ENCODE measurements at places on chromosomes 2 and 18. TPM values are rescaled to one million over a fixed set of nuclear protein-coding genes. Genes with fewer than 3 reads are reported as not detected.

DNA sequence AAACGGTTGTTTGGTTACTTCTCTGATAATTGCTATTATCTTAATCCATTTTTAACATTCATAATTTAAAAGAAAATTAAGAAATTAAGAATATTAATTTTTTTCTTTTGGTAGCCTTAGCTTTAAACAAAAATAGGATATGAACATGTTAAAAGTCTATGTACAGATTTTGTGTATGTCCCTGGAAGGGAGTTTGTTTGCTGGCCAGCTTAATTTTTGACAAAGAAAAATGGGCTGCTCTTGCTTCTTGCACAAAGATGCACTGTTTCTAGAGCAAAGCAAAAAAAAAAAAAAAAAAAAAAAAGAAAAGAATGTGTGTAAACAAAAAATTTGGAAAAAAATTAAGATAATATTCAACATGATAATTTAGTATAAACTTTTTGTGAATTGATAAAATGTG is 1.3 kb downstream of the RFTN2 start:
- DNase-seq = no peak

DNA sequence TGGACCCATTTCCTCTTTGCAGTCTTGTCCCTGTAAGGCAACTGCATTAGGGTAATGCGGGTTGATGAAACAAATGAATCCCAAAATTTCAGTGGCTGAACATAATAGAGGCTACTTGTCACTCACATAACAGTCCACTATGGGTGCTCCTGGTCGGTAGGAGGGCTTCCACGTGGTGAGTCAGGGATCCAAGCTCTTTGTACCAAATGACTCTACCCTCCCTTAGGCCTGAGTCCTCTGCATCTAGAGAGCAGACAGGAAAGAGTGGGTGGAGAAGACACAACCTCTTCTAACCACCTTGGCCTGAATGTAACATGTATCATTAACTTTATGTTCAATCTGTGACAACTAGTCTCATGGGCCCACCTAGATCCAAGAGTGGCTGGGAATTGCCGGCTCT is 86.2 kb upstream of the HAAO start:
- DNase-seq = no peak

DNA sequence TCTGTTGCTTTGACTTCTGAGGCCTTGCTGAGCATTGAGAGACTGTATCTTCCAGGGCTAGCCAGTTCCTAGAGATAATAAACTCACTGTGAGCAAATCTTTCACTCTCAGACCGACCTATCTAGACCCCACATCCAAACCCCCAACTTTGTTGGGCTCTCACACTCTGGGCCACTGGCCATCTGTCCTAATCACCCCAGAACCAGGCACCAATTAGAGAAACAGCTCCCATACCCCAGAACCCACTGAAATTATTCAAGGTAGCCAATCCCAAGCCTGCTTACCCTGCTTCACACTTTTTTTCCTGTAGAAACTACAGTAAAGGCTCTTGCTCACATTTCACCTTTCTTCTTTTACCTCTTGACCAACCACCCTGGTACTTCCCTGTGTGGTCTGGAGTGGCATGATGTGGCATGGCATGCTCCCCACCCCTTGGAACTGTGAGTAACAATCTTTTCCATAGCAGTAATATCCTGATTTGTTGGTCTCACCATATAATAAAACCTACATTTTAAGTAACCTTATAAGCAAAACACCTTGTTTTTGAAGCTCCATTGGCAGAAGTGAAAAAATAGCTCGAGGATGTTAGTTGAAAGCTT is 55.2 kb downstream of the ANKRD12 start:
- DNase-seq = no peak

GRCh38 chr2:128273469-128274081 is 45.1 kb downstream of the HS6ST1 start:
- peak; percentile 77 for DNase-seq

GRCh38 chr2:41869542-41870264 is 178.1 kb upstream of the PKDCC start:
- peak; percentile 76 for DNase-seq

DNA sequence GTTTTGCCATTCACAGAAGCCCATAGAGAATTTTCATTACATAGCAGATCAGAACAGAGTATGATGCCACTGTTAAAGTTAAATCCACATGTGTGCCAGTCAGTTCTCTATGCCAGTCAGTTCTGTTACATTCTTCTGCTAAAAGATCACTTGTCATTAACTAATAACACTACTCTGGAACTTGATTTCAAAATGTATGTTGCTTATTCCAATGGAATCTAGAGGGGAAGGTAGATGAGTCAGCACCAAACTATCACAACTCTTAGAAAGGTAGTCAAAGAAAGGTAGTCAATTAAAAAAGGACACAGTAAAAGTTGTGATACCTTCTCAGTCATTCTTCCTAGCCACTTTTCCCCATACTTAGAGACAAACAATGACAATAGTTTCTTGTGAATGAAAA is 1214.4 kb downstream of the LRP1B start:
- no peak for DNase-seq

DNA sequence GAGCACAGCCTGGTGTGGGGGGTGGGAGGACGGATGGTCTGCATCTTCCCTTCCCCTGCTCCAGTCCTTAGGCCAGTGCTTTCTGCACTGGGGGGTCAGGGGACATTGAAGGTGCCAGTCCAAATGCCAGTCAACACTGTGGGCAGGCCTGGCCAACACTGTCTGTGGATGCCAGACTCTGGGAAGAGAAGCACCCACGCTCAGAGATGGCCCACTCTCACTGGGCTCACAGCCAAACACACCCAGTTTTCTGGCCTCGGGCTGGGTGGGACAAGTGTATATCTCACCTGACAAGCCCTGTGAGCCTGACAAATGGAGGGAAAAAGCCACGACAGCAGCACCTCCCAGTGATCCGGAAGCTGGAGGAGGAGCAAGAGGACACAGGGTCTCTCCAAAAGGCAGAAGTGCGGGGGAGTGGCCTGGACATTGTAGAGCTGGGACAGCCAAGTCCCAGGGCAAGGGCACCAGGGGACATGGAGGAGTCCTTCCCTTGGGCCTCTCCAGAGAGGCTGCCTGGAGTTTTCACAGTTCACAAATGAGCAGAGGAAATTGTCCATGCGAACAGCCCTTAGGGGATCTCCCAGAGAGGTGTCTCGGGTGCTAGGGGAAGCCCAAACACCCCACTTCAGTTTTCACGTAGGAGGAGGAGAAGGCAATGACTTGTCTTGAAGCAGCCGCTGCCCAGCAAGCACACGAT is 79.3 kb downstream of the SDC1 start:
- no peak for DNase-seq

Gene RAD51AP2
- polyA plus RNA-seq = not detected

- DNase-seq = no peak
Observed at GRCh38 chr2:210528716-210529115, 27.7 kb upstream of the CPS1 start.

DNA sequence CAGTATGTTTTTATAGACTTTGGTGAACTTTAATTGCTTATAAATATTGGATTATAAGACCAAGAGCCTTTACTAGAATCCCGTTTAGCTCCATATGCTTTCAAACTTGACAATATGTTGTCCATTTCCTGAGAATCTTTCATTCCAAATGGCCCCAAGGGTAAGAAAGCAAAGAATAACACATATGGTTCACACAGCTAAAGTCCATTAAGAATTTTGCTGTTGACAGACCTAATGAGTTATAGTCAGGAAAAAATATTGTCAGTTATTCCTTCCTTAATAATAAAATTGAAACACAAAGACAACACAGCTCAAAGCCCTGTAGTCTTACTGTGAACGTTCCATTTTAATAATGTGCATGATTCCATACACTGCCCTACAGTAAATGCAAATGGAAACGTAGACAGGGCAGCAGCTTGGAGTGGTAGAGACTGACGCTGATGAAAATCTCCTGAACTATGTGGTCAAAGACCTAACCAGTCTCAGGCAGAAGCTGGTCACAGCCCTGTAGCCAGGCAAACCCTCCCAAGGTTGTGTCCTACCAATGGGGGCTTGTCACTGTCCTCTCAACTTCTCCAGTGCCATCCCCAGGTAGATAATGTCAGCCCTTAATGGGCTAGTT is 49.0 kb upstream of the ATIC start:
- no peak for DNase-seq

Gene TUBA3E
- polyA plus RNA-seq = not detected

Gene ABCG8
- polyA plus RNA-seq = not detected

GRCh38 chr2:152405206-152406118 is 70.5 kb downstream of the FMNL2 start:
- no peak for DNase-seq

Gene ASB1
- polyA plus RNA-seq = 53.8 TPM

DNA sequence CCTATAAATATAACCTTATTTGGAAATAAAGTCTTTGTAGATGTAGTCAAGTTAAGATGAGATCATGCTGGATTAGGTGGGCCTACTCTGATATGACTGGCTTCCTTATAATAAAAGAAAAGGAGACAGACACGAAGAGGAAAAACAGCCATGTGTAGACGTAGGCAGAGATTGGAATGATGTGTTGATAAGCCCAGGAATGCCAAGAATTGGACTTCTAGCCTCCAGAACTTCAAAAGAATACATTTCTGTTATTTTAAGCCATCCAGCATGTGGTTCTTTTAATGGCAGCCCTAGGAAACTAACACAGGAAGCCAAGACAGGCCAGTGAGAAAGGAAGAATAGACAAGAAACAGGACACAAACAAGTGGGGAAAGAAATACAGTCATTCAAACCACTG is 68.6 kb downstream of the NYAP2 start:
- no peak for DNase-seq

Gene POTEE
- polyA plus RNA-seq = not detected

Gene GATA6
- polyA plus RNA-seq = not detected

Gene LOXL3
- 0.19 TPM for polyA plus RNA-seq

DNA sequence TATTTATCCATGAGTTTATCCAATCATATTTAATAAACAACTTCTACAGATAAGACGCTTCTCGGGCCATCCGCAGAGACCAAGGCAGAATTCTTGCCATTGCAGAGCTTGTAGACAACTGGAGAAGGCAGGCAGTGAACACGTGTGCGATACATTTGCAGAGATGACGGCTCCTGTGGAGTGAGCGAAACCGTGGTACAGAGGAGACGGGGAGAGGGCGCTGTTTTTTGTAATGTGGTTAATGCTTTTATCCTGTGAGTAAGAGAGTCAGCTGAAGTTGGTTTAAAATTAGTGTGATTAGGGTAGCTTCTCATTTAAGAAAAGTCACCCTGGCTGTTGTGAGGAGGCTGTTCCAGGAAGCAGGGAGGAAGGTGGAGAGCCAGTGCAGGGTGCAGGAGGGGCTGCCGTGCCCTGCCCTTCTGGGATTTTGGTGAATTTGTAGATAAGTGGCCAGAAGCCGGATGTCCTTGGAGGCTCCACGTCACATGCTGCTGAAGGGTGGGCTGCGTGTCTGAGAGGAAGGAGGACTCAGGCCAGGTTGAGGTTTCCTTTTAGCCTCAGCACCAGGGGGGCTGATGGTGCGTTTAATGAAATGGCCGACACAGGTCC is 151.4 kb downstream of the SNTG2 start:
- DNase-seq = no peak

Gene ZSCAN30
- polyA plus RNA-seq = 3.4 TPM

Gene BCL11A
- 0.14 TPM for polyA plus RNA-seq

GRCh38 chr18:55918444-55918843 is 330.5 kb upstream of the TCF4 start:
- DNase-seq = no peak

DNA sequence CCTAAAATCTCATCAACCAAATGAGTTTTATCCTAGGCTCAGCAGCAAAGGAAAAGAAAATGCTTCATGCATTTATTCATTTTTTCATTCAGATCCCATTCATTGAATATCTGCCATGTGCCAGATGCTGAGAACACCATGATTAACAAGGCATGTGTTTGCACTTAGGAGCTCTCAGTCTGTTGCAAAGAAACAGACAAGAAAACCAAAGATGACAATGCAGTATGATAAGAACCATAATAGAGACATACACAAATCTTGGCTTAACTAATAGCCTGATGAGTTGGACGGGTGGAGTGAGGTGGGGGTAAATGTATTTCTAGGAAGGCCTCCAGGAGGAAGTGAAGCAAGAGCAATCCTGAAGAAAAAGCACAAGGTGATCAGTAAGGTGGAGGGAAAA is 177.8 kb upstream of the SCN7A start:
- DNase-seq = no peak

- no peak for DNase-seq
Observed at GRCh38 chr2:60275958-60276357, 277.5 kb downstream of the BCL11A start.

Gene ABCA12
- polyA plus RNA-seq = not detected

Gene MARCHF4
- polyA plus RNA-seq = 0.19 TPM

Gene GULP1
- not detected for polyA plus RNA-seq

DNA sequence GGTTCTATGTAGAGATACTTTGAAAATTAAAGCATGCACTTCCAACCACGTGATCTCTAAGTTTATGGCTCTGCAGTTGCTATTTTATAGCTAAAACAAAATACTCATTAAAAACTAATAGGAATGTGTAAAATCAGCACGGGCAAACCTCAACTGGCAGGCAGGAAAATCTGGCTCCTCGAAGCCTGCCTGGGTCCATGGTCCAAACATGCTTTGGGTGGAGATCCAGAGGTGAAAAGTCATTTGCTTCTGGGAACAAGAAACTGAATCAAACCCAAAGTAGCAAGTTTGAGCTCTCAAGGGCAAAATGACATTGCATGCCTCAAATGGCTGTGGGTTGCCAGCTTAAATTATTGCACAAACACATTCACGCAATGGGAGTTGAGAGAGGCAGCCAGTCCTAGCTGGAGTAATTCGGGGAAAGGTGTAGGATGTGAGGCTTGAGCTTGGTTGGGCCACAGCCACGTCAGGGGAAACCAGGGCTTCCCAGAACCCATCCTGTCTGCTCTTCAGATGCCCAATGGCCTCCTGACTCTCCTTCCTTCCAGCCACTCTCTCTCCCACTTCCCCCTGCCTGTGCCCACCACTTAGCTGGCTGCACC is 75.2 kb upstream of the LCLAT1 start:
- DNase-seq = no peak

DNA sequence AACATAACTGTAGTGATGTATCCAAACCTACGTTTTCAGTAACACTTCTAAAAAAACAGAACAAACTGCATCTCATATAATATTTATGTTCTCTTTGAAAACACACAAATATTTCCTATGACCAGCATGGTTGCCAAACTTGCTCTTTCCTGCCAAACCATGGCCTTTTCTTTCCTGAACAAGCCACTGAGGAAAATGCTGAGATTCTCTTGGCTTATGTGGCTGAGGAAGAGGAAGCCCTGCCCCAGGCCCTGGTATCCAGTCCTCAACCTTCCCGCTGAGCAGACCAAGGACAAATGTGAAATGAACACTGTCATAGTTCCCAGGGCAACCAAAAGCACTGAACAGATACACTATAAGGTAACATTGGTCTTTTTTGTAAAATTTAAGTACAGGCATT is 35.9 kb upstream of the NARS1 start:
- DNase-seq = no peak

Measured in immature natural killer cell (primary cell).